Stimulated activated CD8-positive, alpha-beta memory T cell treated with anti-CD3 and anti-CD28 coated beads, Interleukin-4, amount 100 ng/mL, for 1 hour (primary cell): ENCODE measurements at places on chromosomes 5 and 9.

DNA sequence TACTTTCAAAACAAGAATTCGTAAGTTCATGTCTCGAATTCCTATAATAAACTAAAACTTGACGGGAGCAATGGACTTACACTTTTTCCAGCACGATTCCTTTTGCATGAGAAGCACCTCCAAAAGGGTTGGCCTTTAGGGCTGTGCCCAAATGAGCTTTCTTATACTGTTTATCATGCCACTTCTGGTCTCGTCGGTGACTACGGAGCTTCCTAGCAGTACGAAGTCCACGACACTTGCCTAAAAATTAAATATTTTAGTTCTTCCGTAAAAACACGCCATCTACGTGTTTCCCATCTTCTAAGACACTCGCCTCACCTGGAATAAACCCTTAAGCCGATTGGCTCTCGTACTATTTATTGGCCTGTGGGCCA is 554 bp downstream of the RPS23 start:
- DNase-seq = no peak

- DNase-seq = no peak
These were observed 60.8 kb upstream of the IRX4 start for GRCh38 chr5:1943481-1943880.

GRCh38 chr5:10447041-10447440 is 5.4 kb downstream of the ROPN1L start:
- DNase-seq = no peak

DNA sequence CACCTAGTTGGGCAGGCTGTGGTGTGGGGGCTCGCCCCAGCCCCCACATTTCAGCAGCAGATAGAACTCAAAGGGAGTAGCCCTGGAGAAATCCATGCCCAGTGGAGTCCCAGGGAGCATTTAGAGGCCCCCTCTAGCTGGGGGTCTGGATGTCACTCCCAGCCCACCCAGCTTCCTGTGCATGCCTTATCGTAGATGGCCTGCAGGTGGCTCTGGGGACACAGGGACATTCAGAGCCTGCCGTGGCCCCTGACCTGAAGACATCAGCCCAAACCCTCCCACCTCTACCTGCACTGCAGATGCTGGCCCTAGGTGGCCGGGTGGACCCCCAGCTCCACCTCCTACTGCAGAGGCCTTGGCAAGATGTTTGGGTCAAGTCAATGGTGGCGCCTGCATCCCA is 49.0 kb upstream of the LMX1B start:
- no peak for DNase-seq

- no peak for DNase-seq
These were observed 25.6 kb upstream of the GCNT1 start for GRCh38 chr9:76433406-76433805.

DNA sequence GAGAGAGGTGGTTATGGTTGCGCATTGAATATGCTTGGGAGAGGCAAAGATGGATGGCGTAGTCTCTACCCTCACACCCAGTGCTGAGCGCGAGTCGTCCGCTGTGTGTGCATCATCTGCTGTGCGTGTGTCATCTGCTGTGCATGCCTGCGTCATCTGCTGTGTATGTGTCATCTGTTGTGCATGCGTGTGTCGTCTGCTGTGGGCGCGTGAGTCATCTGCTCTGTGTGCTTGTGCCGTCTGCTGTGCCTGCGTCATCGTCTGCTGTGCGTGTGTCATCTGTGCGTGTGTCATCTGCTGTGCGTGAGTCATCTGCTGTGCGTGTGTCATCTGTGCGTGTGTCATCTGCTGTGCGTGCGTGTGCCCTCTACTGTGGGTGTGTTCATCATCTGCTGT is 68.0 kb upstream of the IRX4 start:
- no peak for DNase-seq

GRCh38 chr5:83559118-83559785 is 87.7 kb downstream of the VCAN start:
- no peak for DNase-seq

DNA sequence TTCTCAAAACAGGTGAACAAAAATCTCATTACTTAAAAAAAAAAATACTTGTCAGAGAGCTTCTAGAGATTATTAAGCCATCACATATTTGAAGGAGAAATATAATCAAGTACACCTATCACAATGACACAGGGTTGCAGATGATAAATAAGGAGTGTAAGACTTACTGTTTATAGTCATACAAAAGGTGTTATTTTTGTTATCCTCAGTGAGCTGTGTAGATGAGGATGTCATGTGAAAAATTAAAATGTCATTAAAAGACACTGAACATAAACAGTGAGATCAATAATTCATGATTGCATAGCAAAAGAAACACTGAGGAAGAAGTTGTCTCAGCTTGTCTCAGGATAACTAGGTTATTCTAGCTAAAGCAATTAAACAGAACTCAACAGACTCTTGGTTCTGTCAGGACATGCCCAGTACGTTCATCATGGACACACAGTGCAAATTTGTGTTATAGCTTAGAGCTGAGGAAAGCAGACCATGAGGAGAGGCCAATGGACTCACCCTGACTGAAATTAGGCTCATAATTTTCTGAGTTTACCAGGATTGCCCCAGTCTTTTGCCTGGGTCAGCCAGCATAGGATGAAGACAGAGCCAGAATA is 1162.6 kb upstream of the C9orf72 start:
- DNase-seq = no peak

GRCh38 chr5:45772402-45772801 is 76.2 kb upstream of the HCN1 start:
- DNase-seq = no peak

GRCh38 chr9:136860529-136860928 is 5.6 kb downstream of the EDF1 start:
- DNase-seq = no peak

- no peak for DNase-seq
These were observed 56.5 kb upstream of the NOTCH1 start for GRCh38 chr9:136602193-136602885.

DNA sequence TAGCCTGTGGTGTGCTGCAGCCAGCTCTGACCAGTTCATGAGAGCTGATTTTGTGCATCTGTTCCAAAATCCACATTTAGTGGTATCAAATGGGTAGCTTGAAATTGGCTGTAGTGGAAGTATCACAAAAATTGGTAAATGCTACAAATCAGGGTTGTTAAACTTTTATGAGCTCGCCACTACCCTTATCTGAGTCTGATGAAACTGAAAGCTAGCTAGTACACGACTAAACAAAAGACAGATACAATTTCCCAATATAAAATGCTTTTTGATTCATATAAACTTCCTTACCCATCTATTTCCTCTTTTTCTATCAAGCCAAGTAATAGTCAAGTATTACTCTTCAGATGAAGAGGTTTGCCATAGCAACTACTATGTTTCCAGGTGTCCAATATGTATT is 392.0 kb downstream of the TMEM161B start:
- no peak for DNase-seq

DNA sequence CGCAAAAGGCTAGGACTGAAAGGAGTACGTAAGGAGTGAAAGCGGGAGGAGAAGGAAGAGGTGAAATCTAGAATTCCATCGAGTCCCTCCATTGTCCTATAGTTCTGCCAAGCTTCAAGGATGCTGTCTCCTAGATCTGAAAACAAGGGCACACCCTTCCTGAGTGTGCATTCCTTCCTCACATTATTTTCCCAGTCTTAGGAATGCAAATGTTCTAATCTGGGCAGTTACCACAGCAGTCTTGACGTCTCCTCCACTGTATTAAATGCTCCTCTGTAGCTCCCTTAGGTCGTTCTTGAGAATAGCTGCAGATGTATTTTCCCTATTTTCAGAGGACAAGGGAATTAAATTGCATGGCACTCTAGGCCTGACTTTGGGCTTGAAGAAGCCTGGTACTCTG is 127.6 kb downstream of the SLIT3 start:
- no peak for DNase-seq

DNA sequence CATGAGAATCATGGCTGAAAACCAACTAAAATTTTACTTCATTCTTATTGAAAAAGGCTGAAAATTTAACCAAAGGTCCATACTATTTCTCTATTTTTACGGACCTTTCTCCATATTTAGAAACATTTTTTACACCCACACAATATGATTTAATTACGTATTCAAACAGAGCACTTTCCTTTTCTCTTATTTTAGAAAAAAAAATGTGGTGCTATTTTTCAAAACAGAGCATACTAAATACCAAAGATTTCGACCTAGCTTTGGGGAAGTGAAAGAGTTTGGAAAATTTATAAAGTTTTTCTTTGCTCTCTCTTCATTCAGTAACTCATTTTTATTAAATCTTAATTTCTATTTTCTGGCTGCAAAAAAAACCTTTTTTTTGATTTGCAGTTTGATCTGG is 38.1 kb downstream of the RNF145 start:
- DNase-seq = no peak

DNA sequence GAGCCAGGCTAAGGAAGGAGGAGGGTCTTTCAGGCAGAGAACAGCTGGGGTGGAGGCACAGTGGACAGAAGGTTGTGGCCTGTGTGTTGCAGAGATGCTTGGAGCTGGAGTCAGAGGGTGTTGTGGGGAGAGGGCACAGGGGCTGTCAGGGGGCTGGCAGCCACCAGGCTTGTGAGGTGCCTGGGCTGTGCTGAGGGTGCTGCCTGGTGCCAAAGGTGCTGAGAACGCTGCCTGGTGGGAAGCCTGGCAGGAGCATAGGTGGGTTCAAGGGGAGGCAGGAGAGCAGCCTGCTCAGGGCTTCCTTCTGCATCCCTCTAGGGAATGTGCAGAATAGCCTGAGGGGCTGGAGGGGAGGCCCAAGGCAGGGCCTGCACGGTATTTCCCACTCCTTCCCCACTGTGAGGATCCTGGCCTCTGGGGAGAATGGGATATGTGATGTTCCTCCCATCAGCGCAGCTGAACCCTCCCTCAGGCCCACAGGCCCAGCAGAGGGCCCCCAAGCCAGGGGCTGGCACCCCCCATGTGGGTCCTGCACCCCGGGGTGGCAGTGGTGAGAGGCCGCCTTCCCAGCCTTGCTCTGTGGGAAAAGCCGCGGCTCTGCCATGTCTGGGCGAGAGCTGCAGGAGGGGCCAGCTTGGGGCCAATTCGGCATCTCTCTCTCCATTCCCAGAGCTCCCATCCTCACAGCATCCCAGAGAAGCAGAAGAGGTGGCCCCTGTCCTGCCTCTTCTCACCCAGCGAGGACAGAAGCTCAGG is 76.3 kb downstream of the CACNA1B start:
- no peak for DNase-seq

DNA sequence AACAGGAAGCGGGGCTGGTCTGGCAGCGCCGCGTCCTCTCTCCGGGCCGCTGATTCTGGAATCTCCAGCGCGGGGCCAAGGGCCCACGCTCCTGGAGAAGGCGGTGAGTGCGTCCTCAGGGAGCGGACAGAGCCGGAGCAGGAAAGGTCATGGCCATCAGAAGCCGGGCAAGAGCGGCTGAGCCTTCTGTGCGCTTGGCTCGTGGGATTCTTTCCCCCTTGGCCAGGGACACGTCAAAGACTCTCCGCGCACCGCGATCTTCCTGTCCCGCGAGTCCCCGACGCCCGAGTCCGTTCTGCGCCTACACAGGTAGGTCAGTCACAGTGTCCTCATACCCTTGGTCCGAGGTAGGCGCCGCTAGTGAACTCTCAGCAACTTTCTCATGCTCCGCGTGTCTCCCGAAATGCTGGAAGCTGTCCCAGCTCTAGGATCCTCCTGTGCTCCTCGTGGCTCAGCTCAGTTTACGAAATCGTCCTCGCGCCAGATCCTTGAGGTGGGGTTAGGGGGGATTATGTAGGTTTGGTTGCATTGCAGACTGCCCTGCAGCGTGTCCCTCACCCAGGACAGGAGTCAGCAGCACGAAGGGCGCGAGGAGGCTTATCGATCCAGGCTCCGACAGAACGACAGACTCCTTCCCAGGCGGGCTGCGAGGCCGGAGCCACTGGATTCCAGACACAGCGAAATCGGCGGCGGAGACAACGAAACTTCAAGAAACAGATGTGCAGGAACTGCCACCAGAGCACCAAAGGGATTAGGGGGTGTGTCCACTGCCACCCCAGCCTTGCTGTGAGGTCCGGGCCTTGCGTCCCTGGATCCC is 8.7 kb downstream of the LHX6 start:
- DNase-seq = no peak

DNA sequence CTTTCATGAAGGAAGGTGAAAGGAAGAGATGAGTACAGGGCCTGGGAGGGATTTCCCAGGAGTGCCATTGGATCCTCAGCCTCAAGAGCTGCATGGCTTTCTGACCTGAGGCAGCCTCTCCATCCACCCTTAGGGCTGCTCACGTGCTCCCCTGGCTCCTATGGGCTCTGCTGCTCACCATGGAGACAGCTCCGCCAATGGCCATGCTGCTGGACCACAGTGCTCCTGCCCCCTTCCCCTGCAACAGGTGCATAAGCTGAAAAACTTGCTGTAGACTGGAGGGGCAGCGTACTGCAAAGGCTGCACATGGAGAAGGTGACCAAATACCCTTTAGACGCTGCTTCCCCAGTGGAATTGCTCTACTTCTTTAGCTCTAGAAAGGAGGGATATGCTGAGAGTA is 112.7 kb upstream of the PANK3 start:
- DNase-seq = no peak

DNA sequence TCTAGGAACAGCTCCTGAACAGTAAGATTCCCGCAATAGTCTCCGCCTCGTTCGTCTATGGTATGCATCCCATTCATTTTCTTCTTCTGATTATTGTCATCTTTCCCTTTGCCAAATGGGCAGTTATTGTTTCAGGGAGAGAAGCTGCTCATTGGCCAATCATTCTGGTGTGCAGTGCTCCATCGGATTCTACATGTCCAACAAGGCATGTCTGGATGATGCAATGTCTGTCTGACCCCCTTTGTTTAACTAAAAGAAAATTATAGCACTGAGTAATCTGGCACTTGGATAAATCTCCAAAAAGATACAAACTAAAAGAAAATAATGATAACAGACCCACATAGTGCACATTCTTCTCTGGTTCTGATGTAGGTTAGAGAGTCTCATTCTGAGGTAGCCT is 515.6 kb upstream of the DMAC1 start:
- no peak for DNase-seq

DNA sequence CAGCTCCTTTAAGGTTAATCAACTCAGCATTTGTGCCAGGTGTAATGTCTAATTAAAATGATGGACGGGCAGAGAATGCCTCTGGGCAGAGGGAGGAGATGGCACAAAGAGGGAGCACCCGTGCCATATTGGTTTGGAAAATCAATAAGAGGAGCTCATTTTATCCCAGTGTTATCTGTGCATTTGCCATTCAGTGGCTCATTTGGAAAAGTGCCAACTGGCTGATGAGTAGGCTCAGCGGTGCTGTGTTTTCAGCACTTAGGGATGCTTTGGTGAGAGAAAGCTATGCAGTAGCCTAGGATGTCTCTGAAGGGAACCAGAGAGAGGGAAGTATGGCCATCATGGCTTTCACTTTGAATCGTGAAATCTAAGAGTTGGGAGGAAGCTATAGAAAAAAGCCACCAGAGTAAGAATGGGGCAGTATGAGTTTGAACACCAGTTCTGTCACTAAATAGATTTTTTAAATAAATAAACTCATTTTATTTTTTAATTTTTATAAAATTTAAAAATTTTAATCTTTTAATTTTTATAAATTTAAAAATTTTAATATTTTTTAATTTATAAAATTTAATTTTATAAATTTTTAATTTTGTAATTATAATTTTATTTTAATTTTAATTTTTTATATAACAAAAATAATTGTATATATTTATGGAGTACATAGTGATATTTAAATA is 472.8 kb downstream of the BRINP1 start:
- DNase-seq = no peak

DNA sequence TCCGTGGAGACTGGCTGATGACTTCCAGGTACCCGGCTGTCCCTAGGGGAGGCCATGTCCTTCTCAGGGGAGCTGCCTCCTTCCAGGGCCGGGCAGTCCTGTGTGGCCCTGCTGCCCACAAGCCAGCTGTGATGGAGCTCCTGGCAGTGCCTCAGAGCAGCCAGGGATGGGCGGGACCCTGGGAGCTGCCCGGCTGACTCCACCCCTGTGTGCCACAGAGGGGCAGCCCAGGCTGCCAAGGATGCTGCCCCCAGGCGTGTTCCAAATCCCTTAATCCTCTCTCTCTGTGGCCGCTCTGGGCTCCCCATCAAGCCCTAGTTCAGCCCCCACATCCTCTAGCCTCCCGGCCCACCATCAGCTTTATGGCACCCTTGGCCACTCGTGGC is 7.0 kb upstream of the SCGB3A1 start:
- DNase-seq = no peak
